ENCODE measurements at places on chromosomes 2 and 18.
A peak's percentile ranks its signal among the peaks of the same experiment; 100 is the strongest.

GRCh38 chr2:142144547-142144946, 13.7 kb upstream of the LRP1B start:
- no peak for DNase-seq

DNA sequence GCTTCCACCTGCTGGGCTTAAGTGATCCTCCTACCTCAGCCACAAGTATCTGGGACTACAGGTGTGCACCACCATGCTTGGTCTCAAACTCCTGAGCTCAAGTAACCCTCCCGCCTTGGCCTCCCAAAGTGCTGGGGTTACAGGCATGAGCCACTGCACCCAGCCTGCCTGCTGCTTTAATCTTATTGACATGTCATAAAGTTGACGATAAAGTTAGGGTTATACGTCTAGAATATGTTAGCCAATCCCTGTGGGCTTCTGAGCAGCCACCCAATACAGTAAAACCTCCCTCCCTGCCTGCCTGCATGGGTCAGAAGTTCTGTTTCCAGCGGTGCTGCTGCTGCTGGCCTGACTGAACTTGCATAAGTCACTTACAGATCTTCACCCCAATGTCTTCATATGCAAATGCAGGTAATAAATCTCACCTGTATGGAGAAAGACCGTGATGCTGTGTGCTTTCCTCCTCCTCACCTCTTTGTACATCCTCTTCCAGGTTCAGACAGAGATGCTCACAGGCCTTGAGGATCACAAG, 30.1 kb downstream of the TGIF1 start:
- DNase-seq: peak; percentile 74

DNA sequence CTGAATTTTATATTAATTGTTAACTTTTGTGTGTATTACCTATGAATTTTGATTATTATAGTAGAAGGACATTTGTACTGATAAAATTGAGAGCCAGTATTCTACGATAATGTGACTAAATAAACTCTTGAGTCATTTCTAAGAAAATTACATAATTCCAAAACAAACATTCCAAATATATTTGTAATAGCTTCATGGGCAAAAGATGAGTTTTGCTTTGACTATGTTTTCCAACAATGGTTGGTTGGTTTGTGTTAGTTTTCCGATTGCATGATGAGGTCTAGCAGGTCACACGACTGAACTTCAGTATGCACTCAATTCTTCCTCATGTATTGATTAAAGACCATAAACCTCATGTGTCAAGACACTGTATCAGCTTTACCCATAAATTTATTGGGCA, 71.7 kb upstream of the WDR75 start:
- no peak for DNase-seq

DNA sequence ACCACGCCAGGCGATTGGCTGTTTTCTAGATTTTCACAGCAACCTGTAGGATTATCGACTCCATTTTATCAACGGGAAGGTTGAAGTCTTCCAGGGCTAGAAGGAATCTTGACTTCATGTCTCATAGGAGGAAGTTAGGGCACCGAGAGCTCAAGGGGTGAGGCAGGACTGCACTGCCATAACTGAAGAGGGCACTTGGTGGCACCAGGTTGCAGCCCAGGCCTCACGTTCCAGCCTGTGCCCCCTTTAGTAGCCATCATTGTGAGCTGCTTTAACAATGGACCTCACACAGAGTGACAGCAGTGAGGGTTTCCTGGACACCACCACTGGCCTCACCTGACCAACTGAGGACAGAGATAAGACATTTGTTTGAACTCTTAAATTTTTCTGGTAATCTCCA, 22.9 kb upstream of the RPL37A start:
- no peak for DNase-seq

DNA sequence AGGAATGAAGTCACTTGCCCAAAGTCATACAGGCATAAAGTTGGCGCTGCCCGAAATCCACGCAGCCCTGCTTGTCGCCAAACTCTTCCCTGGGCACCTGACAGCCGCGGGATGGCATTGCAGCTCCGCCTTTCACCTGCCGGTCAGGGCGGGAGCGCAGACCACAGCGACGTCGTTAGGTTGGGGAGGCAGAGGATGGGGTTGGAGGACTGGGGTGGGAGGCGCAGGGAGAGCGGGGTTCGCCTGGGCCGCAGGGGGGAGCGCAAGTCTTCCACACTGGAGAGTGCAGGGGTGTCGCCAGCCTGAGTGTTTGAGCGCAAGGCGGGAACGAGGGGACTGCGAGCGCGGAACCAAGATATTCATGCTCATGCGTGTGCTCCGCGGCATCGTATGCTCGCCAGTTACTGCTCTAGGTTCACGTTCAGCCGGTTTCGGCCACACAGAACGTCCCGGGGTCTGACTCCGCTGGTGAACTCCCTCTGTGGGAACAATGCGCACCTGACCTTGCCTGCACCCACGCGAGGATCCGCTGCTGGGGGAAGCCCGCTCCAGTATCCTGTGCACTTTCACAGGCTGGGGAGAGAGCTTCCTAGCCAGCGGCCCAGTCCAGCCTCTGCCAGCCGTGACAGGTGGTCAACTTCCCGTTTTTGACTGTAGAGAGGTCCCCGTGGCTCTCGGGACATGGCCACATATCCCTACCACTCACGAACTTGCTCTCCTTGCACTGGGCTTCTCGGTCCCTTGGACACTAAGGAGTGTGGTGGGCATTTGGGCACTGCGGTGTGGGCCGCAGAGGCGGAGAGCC, 767 bp upstream of the NPPC start:
- no peak for DNase-seq

DNA sequence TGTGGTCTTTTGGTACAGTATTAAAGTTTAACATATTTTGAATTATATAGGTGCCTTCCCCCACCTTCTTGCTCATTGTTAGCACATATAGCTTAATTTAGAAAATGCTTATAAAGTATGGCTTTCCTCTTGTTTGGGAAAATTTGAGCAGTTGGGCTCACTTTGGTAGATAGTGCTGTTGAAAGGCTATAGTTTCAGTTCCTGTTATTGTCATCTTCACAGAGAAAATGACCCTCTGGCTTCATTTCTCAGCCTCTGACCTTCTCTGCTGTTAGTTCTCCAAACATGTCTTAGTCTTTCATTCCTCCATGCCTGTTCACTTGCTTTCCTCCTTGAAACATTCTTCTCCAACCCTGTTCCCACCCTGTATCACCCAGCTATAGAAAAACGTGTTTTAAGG, 200.6 kb downstream of the WDR7 start:
- no peak for DNase-seq

- no peak for DNase-seq
These were observed 52.5 kb upstream of the CSRNP3 start for GRCh38 chr2:165417009-165417408.
